ENCODE measurements at places on chromosomes 12 and 14. TPM values are rescaled to one million over a fixed set of nuclear protein-coding genes. Genes with fewer than 3 reads are reported as not detected.

Gene ARHGEF25
- total RNA-seq, result 17.3 TPM

DNA sequence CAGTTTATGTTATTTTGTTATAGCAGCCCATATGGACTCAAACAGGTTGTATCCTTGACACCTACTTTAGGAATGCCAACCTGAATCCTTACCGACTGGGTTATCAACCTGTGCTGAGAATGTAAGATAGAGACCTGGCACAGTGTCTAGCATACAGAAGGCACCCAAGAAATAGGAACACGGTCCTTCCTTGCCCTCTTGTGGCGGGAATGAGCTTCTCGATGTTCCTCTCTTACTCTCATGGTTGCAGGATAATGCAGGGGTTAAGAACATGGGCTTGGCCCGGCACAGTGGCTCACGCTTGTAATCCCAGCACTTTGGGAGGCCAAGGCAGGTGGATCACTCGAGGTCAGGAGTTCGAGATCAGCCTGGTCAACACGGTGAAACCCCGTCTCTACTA is 6.5 kb downstream of the C12orf43 start:
- H3K36me3 ChIP-seq, result no peaks in the 10 kb centered on the region
- no peak overlapping the region for H3K27ac ChIP-seq
- no peak overlapping the region for H3K4me3 ChIP-seq
- no peaks in the 10 kb centered on the region for H3K4me1 ChIP-seq

- H3K4me3 ChIP-seq, result no peak overlapping the region
- peaks cover 8% of the 10 kb centered on the region for H3K4me1 ChIP-seq
- H3K36me3 ChIP-seq, result peaks cover 12% of the 10 kb centered on the region
- H3K27ac ChIP-seq, result no peak overlapping the region
These were observed 83.9 kb upstream of the FERMT2 start for GRCh38 chr14:53034688-53035230.

Gene KIAA0586
- 79.4 TPM for total RNA-seq

DNA sequence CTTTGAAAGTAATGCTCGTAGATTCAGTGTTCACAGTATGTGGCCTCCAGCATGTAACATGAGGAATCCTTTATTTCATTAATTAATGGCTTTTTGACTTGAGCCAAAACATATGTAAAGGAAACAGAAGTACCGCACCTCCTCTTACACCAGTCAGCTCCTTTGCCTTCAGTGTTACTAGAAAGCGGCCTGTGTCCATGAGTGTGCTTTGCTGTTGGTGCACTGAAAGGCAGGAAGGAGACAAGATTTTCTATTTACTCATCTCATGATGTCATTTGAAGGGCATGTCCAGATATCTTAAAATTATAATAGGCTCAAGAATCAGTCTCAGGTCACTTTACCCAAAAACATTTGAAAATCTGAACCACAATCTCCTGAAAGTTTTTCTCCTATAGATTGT is 9.9 kb upstream of the CCT2 start:
- DNase-seq, result no peak
- H3K27ac ChIP-seq, result no peak overlapping the region
- H3K4me1 ChIP-seq, result no peaks in the 10 kb centered on the region
- no peaks in the 10 kb centered on the region for H3K27me3 ChIP-seq
- peaks cover 15% of the 10 kb centered on the region for H3K36me3 ChIP-seq

GRCh38 chr12:113479590-113480335 is 8.1 kb upstream of the LHX5 start:
- peak; percentile 94 for DNase-seq
- no peaks in the 10 kb centered on the region for H3K36me3 ChIP-seq
- peaks cover 67% of the 10 kb centered on the region for H3K4me1 ChIP-seq
- peak overlapping the region; percentile 73 for H3K4me3 ChIP-seq
- no peaks in the 10 kb centered on the region for H3K27me3 ChIP-seq
- peak overlapping the region; percentile 86 for H3K27ac ChIP-seq

GRCh38 chr12:27982951-27983350 is 10.4 kb upstream of the PTHLH start:
- H3K36me3 ChIP-seq, result no peaks in the 10 kb centered on the region
- no peak overlapping the region for H3K4me3 ChIP-seq
- no peak for DNase-seq
- H3K4me1 ChIP-seq, result no peaks in the 10 kb centered on the region
- no peak overlapping the region for H3K27ac ChIP-seq

GRCh38 chr14:90291699-90292098 is 35.3 kb downstream of the PSMC1 start:
- H3K4me3 ChIP-seq, result no peak overlapping the region
- H3K4me1 ChIP-seq, result no peaks in the 10 kb centered on the region
- no peaks in the 10 kb centered on the region for H3K27me3 ChIP-seq
- no peaks in the 10 kb centered on the region for H3K36me3 ChIP-seq

DNA sequence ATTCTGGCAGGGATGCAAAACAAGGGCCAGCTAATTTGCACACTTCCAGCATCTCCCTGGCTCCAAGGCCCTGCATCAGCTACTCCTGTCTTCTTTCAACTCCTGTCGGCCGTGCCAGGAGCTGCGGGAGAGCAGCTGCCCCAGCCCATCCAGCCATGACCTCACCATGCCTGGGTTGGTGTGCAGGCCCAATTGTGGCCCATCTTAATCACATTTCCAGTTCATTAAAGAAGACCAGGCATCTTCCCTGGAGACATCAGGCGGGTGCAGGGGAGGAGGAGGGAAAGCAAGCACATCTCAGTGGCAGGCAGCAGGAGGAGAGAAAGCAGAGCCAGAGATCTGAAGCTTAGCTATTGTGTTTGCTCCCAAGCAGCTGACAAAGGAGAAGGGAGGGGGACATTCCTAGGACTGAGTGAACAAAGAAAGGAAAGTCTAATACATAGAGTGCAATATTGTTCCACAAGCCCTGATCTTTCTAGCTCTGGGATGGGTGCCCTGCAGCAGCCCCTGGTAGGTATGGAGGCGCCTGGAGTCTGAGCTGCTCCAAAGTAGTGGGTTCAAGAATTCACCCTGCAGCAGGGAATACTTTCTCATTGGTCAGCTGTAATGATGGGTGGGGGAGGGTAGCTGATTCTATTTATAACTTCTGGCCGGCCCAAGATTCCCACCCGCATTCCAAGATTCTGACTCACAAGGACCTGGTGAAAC is 40.1 kb downstream of the VWF start:
- peaks cover 34% of the 10 kb centered on the region for H3K4me1 ChIP-seq
- H3K4me3 ChIP-seq, result peak overlapping the region; percentile 14
- H3K36me3 ChIP-seq, result no peaks in the 10 kb centered on the region
- H3K27ac ChIP-seq, result peak overlapping the region; percentile 80

DNA sequence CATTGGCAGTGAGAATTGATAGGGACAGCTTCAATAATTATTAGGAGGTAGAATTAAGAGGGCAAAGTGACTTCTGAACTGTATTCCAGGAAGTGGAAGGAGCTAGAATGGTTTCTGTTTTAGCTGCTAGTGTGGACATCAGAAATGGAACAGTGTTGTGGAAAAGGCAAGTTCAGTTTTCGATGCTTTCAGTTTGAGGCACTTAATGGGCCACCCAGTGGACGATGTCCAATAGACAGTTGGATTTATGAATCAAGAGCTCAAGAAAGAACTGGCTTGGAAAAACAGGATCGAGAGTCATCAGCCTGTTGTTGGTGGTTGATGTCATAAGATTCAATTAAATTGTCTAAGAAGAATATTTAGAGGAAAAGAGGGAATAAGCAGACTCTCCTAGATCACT is 136.3 kb downstream of the DYRK2 start:
- no peaks in the 10 kb centered on the region for H3K27me3 ChIP-seq
- H3K27ac ChIP-seq, result no peak overlapping the region
- DNase-seq, result no peak

DNA sequence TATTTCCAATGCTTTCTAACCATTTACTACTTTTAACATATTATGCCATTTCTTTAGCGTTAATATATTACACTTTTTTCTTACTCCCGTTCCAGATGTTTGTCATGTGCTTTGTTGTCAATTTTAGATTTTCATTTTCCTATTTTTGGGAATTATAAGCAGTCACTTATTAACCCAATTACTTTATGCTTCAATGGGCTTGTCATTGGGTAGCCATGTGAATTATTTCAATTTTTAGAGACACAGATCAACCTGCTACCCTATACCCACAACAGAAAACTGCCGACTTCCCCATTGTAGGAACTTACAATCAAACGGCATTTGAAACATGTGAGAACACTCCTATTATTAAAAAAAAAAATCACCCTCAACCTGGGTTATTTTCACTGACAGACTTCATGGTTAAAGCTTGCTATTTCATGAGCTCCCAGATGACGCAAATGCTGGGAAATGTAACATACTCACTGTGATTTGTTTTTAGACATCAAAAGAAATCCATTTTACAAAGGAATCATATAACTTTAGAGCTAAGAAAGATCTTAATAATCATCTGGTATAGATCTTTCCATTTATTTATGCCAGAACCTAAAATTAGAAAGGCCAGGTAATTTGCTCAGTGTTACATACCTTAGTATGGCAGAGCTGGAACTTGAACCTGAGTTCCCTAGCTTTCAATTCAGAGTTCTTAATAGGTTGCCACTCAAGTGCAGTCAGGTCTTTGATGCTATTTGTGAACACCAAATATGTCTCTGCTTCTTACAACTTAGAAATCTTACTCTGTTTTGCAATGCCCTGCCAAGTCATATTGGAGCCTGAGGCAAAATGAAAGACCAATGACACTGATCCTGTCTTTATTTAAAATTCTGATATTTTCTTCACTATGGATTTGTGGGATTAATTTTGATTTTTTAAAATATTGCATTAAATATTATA is 340.4 kb downstream of the RAD51B start:
- no peak for DNase-seq
- no peaks in the 10 kb centered on the region for H3K27me3 ChIP-seq
- H3K4me3 ChIP-seq, result no peak overlapping the region
- H3K4me1 ChIP-seq, result peaks cover 12% of the 10 kb centered on the region
- no peak overlapping the region for H3K27ac ChIP-seq

GRCh38 chr12:90275088-90275487 is 566.5 kb upstream of the ATP2B1 start:
- H3K4me3 ChIP-seq, result no peak overlapping the region
- no peaks in the 10 kb centered on the region for H3K27me3 ChIP-seq
- DNase-seq, result no peak

Gene INHBC
- total RNA-seq, result 0.06 TPM

Gene TROAP
- total RNA-seq, result 40.0 TPM

DNA sequence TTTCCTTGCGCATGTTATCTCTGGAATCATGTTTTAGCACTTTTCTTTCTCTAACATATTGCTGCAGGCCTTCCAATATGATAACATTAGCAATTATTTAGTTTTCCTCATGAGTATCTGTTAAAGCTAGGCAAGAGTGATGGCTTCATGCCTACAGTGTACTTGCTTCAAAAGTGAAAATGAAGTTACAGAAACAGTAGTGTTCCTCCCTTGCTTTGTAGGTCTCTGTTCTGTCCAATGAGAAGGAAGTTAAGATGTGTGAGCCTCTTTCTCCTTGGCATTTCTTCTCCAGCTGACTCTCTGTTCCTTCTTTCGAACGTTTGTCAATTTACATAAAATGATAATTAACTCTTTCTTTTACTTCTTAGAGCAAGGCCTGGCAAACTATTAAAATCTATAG is 22.2 kb downstream of the LRRIQ1 start:
- H3K27me3 ChIP-seq, result no peaks in the 10 kb centered on the region
- DNase-seq, result no peak
- H3K27ac ChIP-seq, result no peak overlapping the region
- H3K4me1 ChIP-seq, result no peaks in the 10 kb centered on the region
- H3K36me3 ChIP-seq, result no peaks in the 10 kb centered on the region

DNA sequence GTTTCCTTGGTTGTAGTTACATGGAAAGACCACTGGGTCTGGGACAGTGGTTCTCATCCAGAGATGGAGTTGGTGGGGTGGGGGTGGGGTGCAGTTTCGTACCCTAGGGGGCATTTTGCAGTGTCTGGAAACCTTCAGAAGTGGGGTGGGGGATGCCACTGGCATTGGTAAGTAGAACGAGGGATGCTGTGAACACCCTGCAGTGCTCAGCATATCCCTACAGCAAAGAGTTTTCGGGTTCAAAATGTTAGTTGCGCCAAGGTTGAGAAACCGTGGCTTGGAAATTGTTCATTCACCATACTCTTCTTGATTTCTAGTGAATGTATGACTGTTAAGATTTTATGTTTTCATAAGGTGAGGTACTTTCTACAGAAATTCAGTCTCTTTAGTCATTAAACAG is 28.7 kb downstream of the TRAF3 start:
- DNase-seq, result no peak
- H3K4me1 ChIP-seq, result no peaks in the 10 kb centered on the region
- no peaks in the 10 kb centered on the region for H3K36me3 ChIP-seq
- H3K27ac ChIP-seq, result no peak overlapping the region
- no peak overlapping the region for H3K4me3 ChIP-seq

DNA sequence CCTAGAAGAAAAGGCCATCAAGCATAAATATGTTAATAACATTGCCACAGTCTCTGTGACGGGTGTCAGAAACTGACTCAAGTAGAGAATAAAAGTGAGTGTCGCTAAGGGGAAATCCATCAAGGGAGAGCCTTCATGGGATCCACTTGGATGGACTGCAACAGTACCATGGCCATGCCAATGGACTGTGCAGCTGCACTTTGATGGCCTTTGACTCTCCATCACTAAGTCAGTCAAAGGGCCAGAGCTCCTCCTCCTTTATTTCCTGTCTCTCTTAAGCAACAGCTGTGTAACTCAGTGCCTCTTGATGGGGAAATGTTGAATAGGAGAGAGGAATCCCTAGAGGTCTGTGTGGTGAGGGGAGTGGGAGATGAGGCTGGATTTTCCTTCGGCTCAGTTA is 335.2 kb downstream of the BMP4 start:
- H3K27me3 ChIP-seq, result no peaks in the 10 kb centered on the region
- DNase-seq, result no peak
- peaks cover 4% of the 10 kb centered on the region for H3K4me1 ChIP-seq

Gene LMNTD1
- total RNA-seq, result not detected

Gene CELA1
- total RNA-seq, result not detected

GRCh38 chr14:67166450-67166853 is 22.8 kb upstream of the GARIN2 start:
- no peaks in the 10 kb centered on the region for H3K36me3 ChIP-seq
- DNase-seq, result peak; percentile 59
- H3K4me1 ChIP-seq, result no peaks in the 10 kb centered on the region
